ENCODE measurements at places on chromosomes 7 and 10.

- DNase-seq = no peak
These were observed 272.5 kb upstream of the SEMA3E start for GRCh38 chr7:83921271-83921940.

GRCh38 chr7:74455291-74455804, 1.6 kb downstream of the GTF2IRD1 start:
- no peak for DNase-seq

DNA sequence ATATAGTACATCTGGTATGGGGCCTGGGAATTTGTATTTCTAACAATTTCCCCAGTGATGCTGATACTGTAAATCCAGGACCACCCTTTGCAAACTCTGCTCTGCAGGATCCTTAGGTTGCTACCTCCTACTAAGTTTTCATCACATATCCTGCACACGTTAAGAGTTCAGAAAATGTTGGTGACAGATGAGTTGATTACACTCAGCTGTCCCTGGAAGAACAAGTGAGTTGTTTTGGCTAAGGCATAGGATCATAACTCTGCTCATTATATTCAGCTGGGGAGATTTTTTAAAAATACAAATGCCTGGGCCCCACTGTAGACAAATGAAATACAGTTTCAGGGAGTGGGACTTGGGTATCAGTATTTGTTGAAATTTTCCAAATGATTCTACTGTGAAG, 274.6 kb upstream of the HABP2 start:
- no peak for DNase-seq

DNA sequence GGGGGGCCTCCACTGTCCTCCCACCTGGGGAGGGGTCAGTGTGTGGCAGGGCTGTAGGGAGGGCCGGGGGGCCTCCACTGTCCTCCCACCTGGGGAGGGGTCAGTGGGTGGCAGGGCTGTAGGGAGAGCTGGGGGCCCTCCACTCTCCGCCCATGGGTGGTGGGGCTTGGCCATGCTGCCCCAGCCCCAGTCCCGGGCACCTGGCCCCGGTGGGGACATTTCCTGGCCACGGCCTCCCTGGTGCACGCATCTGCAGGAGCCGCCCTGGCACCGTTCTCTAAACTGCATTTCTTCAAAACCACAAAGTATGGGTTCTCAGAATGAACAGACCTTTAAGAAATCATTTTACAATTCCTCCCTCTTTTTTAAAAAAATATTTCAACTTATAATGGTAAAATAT, 89.3 kb upstream of the PDGFA start:
- no peak for DNase-seq

All from stimulated activated CD4-positive, alpha-beta T cell treated with anti-CD3 and anti-CD28 coated beads, TNF-alpha, amount 100 ng/mL, for 4 hours (primary cell).